Natural killer cell treated with Interleukin-12 subunit alpha and Interleukin-12 subunit beta and Interleukin-15 and Interleukin-18, amount 100 ng/mL, for 72 hours (primary cell): ENCODE measurements at places on chromosomes 3 and 15. TPM values are rescaled to one million over a fixed set of nuclear protein-coding genes. Genes with fewer than 3 reads are reported as not detected.
A peak's percentile ranks its signal among the peaks of the same experiment; 100 is the strongest.

TIMP4 gene
- not detected for total RNA-seq

- no peak for DNase-seq
Observed at GRCh38 chr3:12460127-12460526, 24.2 kb upstream of the TSEN2 start.

GRCh38 chr15:59273234-59273633 lies 66.6 kb downstream of the LDHAL6B start:
- DNase-seq: no peak

THOC7 gene
- total RNA-seq: 65.7 TPM

DNA sequence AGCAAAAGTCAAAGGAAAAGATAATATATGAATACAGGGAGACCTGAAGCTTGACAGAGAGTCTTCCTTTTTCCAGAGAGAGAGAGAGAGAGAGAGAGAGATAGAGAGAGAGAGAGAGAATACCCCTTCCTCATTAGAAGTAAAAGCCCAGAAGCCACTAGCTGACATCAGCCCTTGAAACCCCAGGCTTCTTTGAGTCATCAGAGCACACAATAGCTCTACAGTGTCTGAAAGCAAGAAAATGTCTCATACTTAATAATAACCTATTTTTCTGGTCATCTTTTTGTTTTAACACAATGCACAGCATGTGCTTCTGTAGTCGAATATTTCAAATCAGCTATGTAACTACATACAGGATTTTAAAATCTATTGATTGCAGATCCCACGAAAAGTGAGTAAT lies 109.2 kb upstream of the NANOGP8 start:
- DNase-seq: no peak

- DNase-seq: no peak
Observed at GRCh38 chr3:130737622-130738021, 9.0 kb downstream of the PIK3R4 start.

GRCh38 chr3:55818485-55818884 lies 331.4 kb upstream of the WNT5A start:
- DNase-seq: no peak

CKMT1B gene
- not detected for total RNA-seq

GRCh38 chr3:49171775-49172500 lies 540 bp downstream of the KLHDC8B start:
- DNase-seq: no peak

- peak; percentile 75 for DNase-seq
Observed at GRCh38 chr15:50116477-50116876, 2.6 kb downstream of the ATP8B4 start.

EXD1 gene
- total RNA-seq: not detected

GRK7 gene
- not detected for total RNA-seq

ZNF502 gene
- total RNA-seq: 1.8 TPM

DNA sequence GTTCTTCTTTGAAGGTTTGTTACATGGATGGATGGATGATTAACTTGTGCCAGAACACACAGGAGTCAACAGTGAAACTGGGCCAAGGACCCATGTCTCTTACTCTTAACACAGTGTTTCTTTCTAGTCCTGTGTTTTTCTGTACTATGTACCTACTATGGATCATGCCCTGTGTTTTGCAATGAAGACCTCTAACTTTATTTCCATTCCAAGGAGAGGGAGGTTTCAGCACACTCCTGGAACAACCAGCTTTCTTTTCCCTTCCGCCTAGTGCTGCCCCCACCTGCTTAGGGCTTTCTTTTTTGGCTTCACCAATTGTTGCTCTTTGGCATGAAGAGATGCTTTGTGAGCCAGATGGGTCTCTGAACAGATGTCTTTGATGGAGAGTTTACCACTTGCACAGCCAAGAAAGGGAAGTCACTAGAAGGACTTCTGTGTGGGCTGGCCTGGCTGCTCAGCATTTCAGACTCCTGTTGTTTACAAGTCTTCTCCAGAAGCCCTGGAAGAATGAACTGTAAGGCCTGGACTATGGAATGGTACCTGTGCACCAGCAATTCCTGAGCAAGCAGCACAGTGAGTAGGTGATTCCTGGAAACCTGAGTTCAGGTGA lies 44.5 kb downstream of the SNAPC5 start:
- no peak for DNase-seq

TFDP2 gene
- total RNA-seq: 47.8 TPM

- no peak for DNase-seq
Observed at GRCh38 chr3:113275258-113275556, 63.9 kb downstream of the BOC start.

CFAP44 gene
- 11.5 TPM for total RNA-seq
